ENCODE measurements at places on chromosomes 4 and X.

- no peak for DNase-seq
These were observed 7.2 kb downstream of the PRKG2 start for GRCh38 chr4:81207828-81208227.

GRCh38 chr4:7842384-7843279, 97.0 kb downstream of the AFAP1 start:
- peak; percentile 91 for DNase-seq

DNA sequence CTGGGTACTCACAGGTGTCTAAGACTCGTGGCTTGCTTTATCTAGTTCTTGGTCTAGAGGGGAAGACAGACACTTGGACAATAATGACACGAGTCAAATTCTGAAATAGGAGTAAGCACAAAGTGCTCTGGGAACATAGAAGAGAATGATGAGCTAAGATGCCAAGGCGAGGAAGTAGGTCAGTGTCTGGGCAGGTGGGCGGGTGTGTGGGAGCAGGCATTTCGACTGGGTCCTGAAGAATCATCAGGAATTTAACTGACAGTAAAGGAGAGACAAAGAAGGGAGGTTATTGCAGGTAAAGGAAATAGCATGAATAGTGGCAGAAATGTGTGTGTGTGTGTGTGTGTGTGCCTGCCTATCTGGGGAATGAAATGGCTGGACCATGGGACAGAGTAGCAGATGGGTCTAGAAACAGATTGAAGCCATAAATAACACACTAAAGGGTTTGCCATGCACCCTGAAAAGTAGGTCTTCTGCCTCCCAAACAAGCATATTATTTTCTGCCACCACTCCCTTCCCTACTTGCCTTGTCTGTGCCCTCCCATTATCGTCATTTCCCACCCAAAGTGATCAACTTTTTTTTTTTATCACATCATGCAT, 58.4 kb upstream of the SLC25A43 start:
- no peak for DNase-seq

DNA sequence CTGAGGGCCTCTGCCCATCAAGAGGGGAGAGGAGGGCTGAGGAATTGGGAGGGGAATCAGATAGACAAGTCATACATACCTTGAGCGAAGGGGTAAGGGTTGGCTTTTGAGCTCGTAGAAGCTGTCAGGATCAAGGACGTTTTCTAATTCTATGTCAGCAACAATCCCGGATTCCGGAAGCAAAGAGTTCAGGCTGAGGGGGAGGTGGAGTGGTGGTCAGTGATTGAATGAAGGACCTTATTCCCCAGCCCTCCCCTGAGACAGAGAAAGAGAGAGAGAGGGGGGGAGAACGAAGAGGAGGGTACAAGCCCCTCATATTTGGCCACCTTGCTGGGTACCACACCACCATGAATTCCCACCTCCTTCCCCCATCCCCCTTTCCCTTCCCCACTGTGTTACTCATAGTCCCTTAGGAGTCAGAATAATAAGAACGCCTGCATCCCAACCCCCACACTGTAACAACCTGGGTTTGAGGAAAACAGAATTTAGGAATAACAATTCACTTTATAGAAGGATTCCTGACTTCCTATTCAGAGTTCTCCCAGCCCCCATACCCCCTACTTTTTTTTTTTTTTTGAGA, 2.7 kb downstream of the TFE3 start:
- DNase-seq = no peak

DNA sequence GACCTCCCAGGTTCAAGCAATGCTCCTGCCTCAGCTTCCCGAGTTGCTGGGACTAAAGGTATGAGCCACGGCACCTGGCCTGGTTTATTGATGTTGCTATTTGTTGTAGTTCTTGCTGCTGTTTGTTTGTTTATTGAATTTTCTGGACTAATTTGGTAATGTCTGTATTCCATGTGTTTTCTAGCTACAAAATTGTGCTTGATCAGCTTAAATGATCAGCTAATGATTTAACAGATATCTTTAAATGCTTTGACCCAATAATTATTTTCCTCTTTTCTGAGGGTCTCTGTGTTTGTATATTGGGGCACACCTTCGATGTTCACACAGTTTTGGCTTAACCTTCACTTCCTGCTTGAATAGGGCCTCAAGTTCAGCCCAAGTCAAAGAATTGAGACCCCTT, 488.1 kb upstream of the HTR2C start:
- no peak for DNase-seq

- DNase-seq = no peak
These were observed 221.5 kb upstream of the NDST4 start for GRCh38 chr4:115334736-115335411.

- DNase-seq = no peak
These were observed 165.3 kb upstream of the GPC4 start for GRCh38 chrX:133580625-133581024.

GRCh38 chr4:142016031-142016430, 379.6 kb downstream of the IL15 start:
- no peak for DNase-seq

- DNase-seq = no peak
These were observed 30.6 kb downstream of the RFC1 start for GRCh38 chr4:39335566-39335965.

DNA sequence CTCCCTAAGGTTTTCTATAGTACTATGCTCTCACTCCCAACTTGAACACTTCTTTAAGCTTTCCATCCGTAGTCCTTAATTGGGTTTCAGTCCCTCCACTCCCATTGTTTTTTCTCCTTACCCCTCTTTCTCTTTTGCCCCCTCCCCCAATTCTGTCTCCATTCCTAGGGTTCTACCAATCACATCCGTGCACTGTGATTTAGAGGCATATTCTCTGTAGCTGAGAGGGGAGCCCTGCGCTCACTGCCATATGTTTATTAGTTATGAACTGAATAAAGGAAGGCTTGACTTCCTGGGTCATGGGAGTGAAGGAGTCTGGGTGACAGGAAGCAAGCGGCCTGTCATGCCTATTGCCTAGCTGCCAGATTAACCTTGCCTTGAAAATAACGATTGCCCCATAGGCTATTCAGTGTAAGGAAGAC, 471 bp downstream of the MCTS1 start:
- no peak for DNase-seq

- no peak for DNase-seq
These were observed 1042.3 kb downstream of the FSTL5 start for GRCh38 chr4:161121451-161121850.

DNA sequence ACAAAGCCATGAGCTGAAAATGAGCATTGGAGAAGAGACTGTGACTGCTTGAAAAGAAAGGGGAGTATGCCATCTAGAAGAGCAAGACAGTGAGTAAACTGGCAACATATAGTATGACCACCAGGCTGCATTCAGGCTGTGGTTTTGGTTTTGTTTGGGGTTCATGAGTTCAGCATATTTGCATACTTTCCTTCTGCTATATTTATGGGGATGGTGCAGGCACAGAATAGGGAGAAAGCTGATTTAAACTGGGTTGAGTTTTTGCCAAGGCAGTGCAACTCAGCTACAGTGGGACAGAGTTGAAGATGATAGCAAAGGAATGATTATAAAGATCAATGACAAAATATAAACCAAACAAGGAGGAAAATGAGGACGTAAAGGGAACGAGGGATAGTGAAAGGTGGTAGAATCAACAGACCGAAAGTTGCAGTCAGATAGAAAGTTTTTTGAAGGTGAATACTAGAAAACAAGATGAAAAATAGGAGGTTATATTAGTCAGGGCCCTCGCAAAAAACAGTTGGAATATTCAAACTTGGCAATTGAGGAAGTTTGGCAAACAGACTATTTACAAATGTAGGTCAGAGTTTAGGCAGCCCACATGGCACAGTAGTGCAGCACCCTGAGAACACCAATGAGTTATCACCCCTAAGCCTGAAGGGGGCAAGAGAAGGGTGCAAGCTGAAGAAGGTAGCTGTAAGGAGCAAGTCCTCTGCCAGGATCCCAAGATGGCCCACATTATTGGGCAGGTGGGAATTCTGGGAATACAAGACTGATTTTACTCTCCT, 114.8 kb upstream of the MAP9 start:
- no peak for DNase-seq

Data from tibial artery (tissue), 4 donors.